Activated naive CD8-positive, alpha-beta T cell treated with anti-CD3 and anti-CD28 coated beads, Interleukin-2, amount 50 U/mL, for 16 hours (primary cell): ENCODE measurements at places on chromosomes 5 and 9.

DNA sequence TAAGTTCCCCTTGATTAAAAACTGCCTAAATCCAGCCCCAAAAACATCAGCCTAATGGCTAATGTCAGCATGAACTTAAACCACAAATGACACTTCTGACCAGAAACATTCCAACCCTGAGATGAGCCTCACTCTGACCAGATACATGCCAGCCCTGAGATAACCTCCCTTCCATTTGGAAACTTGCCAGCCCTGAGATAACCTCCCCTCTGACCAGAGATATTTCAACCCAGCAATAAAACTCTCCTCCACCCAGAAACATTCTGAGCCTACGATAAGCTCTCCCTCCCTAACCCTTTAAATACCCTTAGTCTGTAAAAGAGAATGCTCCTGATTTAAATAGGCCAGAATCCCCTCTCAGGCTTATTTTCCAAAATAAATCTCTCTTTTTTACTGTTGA, 1035.7 kb upstream of the NUDT12 start:
- no peak for DNase-seq

DNA sequence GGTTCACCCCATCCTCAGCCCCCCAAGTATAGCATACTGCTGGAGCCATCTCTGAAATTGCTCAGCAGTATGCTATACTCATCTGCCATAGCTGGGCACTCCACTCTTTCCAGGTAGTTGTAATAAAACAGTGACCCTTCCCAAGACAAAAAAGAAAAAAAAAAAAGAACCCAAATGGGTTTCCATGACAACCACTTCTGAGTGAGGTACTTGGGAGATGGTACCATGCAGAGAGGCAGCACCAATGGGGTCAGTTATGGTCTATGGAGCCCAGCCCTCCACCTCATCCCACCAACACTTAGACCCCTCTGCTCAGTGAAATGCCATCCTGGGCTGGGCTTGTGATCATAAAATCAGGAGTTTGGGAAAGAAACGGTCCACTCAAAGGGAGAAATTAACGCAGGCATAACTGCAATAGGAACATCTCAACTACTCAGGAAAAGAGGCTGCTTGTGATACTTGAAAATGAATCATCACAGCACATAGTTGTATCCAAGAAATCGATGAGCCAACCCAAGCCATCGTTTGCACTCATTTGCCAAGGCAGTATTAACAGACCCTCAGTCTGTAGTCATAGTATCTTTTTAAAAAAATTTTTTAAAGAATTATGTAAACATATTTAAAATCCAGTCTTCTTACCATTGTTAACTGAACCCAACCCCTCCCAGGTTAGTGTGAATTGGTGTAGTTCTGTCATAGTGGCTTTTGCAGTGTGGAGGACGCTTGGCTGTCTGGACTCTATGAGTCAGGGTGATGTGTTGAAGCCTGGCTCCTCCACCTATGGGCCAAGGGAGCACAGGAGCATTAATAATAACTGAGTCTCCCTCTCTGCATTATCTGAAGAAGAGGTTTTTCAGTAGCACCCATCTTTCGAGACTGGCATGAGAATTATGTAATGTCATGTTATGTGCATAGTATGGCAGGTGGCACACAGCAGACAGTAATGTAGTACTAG, 402.7 kb downstream of the SPOCK1 start:
- no peak for DNase-seq

DNA sequence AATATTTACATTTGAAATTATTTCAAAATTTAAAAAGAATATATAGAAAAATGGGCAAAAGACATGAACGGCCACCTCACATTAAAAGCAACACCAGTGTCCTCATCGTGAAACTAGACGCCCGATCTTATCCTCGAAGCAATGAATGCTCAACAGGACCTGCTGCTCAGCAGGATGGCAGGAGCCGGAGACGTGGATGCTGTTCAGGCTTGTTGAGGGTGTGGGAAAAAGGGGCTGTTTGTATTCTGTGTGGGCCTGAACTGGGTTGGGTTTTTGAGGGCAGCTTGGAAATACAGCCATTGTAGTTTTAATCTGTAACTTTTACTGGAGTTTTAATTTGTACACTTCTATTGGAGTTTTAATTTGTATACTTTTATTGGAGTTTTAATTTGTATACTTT, 20.3 kb downstream of the EXOC3 start:
- DNase-seq: no peak

GRCh38 chr9:106072421-106072820, 378.1 kb downstream of the TMEM38B start:
- no peak for DNase-seq

DNA sequence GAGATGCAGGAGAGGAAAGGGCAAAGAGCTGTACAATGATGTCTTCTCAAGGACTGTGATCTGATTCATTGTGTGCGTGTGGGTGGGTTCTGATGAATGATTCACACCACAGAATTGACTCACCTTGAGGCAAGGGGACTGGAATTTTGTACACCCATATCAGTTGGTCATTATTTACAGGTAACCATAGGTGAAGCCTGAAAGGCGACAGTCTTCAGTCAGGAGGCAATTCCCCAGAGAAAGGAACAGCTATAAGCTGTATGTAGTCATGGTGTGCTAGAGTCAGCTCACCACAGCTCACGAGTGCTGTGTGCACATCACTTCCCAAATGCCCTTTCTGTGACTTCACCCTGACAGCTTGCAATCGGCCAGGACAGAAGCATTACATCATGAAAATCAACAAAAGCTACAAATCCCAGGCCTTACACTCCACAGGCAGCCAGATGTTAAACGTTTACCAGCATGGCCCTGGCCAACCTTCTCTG, 87.6 kb upstream of the RPS23 start:
- peak; percentile 7 for DNase-seq

DNA sequence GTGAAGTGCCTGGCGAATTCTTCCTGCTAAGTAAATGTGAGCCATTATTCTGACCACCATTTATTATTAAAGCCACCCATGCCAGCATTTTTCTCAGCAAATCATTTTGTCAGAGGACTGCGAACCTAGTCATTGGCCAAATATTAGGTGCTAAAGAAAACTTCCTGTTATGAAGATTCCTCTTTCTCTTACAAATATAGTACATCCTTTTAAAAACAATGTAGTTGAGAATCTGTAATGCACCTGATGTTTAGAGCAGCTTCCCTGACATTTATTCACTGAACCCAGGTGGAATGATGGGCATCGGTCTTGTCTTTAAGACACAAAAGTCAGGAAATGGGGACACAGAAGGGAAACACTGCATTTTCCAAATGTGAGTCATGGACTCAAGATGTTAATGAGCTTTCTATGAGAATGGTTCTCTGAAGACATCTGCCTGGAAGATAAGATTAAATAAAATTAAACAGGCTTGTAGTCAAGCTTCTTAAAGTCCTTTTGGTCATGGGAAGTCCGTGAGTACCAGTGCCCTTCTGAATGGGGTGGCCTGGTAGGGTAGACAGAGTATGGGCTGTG, 290.6 kb downstream of the FBXL7 start:
- no peak for DNase-seq

GRCh38 chr5:54646356-54647101, 129.0 kb downstream of the SNX18 start:
- DNase-seq: peak; percentile 14

GRCh38 chr5:155147222-155147621, 133.7 kb downstream of the KIF4B start:
- DNase-seq: no peak

DNA sequence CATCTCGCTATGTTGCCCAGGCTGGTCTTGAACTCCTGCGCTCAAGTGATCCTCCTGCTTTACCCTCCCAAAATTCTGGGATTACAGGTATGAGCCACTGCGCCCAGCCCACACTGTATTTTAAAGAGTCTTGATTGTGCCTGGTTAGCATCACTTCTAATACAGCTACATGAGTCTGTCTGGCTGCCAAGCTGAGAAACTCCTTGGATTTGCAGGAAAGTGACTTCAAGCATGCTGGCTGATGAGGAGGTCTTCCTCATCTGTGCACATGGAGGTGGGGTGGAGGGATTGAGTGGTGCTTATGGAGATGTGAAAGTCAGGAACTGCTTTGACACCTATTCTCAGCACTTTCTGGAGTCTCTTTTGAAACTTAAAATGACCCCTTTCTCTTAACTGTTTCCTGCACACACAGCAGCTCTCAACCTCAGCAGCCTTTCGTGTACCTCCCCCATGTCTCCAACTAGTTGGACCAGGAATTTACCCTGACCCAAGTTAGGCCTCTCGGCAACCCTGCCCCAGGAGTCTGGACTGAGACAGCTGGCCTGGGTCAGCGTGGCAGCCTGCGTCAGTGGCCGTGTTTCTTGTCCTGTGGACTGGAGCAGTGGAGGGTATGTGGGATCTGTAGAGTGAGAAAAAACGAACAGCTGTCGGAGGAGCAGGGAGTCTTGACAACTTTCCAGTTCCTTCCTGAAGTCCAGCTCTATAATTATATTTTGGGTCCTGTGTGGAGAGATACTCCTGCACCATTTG, 72.5 kb downstream of the ACER2 start:
- no peak for DNase-seq

GRCh38 chr5:756865-757345, 27.6 kb downstream of the ZDHHC11B start:
- no peak for DNase-seq

DNA sequence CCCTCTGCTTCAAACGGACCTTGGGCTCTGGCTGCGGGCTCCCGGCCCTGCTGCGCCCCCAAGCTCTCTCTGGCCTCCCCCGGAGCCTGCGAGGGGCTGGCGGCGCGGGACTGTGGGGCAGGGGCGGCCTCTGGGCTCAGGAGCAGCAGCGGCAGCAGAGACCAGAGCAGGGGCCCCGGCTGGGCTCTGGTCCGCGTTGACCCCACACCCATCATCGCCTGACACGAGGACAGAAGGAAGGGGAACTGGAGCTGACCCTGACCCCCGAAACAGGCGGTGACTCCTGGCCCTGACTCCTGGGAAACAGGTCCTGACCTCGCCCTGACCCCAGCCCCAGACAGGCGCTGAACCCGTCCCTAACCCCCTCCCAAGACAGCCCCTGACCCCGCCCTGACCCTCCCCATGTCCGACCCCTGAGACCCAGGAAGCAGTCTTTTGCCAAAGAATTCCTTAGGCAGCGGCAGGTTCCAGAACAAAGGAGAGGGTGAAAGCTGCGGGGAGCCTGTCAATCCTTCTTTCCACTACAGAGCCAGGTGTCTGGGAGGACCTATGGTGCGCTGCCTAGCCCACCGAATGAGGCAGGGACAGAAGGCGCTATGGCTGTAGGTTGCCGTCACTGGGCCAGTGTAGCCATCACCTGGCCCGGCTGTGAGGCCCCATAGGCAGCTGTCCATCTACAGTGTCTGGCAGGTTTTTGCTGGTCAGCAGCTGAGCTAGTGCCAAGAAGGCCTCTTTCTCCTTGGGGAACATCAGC, 74.7 kb upstream of the SPTLC1 start:
- no peak for DNase-seq

DNA sequence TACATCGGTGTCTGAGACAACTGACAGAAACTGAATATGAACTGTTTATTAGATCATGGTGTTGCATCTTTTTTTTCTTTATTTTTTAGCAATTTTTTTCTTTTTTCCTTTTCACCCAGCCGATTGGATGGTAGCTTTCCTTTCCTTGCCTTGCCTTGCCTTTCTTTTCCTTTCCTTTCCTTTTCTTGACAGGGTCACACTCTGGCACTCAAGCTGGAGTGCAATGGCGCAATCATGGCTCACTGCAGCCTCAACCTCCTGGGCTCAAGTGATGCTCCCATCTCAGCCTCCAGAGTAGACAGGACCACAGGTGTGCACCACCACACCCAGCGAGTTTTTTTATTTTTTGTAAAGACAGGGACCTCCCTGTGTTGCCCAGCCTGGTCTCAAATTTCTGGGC, 2.8 kb downstream of the PDE6A start:
- no peak for DNase-seq
